Muscle of leg (tissue), 16 donors: ENCODE measurements at places on chromosomes 6 and 20. TPM values are rescaled to one million over a fixed set of nuclear protein-coding genes. Genes with fewer than 3 reads are reported as not detected.

DNA sequence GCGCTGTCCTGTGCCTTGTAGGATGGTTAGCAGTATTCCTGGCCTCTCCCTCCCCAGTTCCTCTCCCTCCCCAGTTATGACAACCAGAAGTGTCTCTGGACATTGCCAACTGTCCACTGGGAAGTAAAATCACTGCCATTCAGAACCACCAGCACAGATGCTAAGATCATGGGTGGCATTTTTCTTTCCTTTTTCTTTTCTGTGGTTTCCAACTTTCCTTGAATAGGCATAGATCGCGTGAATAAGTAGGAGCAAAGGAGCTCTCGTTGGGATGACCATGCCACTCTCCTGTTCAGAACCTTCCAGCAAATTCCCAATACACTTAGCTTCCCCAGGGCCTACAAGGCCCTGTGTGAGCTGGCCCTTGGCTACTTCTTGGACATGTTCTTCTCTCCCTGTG, 59.0 kb downstream of the EYA2 start:
- DNase-seq, result no peak
- no peaks in the 10 kb centered on the region for H3K27me3 ChIP-seq
- H3K27ac ChIP-seq, result no peak overlapping the region
- no peak overlapping the region for H3K4me3 ChIP-seq
- H3K36me3 ChIP-seq, result no peaks in the 10 kb centered on the region

- H3K27ac ChIP-seq, result no peak overlapping the region
- no peak overlapping the region for H3K4me3 ChIP-seq
- H3K27me3 ChIP-seq, result no peaks in the 10 kb centered on the region
- no peaks in the 10 kb centered on the region for H3K4me1 ChIP-seq
- no peaks in the 10 kb centered on the region for H3K36me3 ChIP-seq
Observed at GRCh38 chr6:145028144-145028818, 707.0 kb downstream of the EPM2A start.

DNA sequence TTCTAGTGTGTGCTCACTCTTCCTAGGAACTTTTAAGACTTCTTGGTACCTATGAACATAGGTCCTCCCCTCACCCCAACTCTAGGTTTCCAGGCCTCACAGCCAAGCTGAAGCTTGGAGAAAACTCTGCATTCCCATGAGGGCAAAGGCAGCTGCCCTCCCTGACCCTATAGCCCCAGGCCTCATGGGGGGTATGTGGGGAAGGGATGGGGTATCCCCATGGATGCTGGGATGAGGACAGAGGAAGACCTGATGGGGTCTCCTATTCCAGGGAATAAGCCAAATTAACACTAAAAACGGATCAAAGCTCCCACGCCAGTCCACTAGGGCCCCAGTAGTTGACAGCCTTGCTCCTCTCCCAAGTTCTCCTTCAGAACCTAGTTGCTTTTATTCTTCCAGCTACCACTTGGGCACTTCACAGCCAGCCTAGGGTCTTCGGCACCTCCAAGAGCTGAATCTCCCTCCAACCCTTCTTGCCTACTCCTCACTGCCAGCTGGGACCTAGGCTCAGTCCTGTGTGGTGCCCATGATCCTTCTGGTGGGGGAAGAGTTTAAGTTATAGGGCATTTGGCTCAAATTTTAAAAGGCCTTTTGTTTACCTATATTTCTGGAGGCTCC, 7.8 kb downstream of the TP53INP2 start:
- H3K27me3 ChIP-seq, result no peaks in the 10 kb centered on the region
- peaks cover 14% of the 10 kb centered on the region for H3K4me1 ChIP-seq
- no peak overlapping the region for H3K27ac ChIP-seq
- H3K36me3 ChIP-seq, result peaks cover 26% of the 10 kb centered on the region

- no peaks in the 10 kb centered on the region for H3K36me3 ChIP-seq
- H3K4me1 ChIP-seq, result peaks cover 7% of the 10 kb centered on the region
- peaks cover 8% of the 10 kb centered on the region for H3K27me3 ChIP-seq
- no peak overlapping the region for H3K27ac ChIP-seq
- no peak for DNase-seq
Observed at GRCh38 chr20:61299104-61299503, 47.0 kb downstream of the CDH4 start.

- no peaks in the 10 kb centered on the region for H3K36me3 ChIP-seq
- H3K4me3 ChIP-seq, result no peak overlapping the region
- H3K27me3 ChIP-seq, result no peaks in the 10 kb centered on the region
- no peak overlapping the region for H3K27ac ChIP-seq
- no peak for DNase-seq
- H3K4me1 ChIP-seq, result no peaks in the 10 kb centered on the region
Observed at GRCh38 chr6:12423832-12424231, 133.7 kb downstream of the EDN1 start.

DNA sequence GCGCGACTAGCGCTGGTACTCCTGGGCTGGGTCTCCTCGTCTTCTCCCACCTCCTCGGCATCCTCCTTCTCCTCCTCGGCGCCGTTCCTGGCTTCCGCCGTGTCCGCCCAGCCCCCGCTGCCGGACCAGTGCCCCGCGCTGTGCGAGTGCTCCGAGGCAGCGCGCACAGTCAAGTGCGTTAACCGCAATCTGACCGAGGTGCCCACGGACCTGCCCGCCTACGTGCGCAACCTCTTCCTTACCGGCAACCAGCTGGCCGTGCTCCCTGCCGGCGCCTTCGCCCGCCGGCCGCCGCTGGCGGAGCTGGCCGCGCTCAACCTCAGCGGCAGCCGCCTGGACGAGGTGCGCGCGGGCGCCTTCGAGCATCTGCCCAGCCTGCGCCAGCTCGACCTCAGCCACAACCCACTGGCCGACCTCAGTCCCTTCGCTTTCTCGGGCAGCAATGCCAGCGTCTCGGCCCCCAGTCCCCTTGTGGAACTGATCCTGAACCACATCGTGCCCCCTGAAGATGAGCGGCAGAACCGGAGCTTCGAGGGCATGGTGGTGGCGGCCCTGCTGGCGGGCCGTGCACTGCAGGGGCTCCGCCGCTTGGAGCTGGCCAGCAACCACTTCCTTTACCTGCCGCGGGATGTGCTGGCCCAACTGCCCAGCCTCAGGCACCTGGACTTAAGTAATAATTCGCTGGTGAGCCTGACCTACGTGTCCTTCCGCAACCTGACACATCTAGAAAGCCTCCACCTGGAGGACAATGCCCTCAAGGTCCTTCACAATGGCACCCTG, 1.6 kb downstream of the TPBG start:
- H3K4me3 ChIP-seq, result peak overlapping the region; percentile 67
- H3K27ac ChIP-seq, result no peak overlapping the region
- peaks cover 34% of the 10 kb centered on the region for H3K27me3 ChIP-seq
- peaks cover 13% of the 10 kb centered on the region for H3K4me1 ChIP-seq

DNA sequence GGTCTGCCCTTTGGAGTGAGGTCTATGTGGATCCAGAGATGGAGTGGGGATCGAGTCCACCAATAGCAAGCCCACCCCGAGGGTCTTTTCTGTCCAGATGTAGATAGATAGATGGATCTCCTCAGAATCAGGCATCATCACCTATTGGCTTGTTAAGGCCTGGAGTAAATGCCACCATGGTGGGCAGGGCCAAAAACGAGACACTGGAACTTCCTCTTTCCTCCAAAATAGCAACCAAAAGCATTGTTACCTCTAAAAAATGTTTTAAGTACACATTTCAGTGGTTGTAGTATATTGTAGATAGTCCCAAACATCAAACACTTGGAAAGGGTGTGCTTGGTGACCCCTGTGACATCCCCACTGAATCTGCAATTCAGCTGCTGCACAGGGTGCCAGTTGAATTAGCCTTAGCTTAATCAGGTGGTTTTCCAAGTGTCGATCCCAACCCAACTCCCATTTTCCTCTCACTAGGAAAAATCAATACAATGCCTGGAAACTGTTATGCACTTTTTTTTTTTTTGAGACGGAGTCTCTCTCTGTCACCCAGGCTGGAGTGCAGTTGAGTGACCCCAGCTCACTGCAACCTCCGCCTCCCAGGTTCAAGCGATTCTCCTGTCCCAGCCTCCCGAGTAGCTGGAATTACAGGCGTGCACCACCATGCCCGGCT, 35.0 kb upstream of the NELFCD start:
- H3K4me1 ChIP-seq, result no peaks in the 10 kb centered on the region
- H3K36me3 ChIP-seq, result no peaks in the 10 kb centered on the region
- no peak overlapping the region for H3K4me3 ChIP-seq
- no peaks in the 10 kb centered on the region for H3K27me3 ChIP-seq
- no peak overlapping the region for H3K27ac ChIP-seq

DNA sequence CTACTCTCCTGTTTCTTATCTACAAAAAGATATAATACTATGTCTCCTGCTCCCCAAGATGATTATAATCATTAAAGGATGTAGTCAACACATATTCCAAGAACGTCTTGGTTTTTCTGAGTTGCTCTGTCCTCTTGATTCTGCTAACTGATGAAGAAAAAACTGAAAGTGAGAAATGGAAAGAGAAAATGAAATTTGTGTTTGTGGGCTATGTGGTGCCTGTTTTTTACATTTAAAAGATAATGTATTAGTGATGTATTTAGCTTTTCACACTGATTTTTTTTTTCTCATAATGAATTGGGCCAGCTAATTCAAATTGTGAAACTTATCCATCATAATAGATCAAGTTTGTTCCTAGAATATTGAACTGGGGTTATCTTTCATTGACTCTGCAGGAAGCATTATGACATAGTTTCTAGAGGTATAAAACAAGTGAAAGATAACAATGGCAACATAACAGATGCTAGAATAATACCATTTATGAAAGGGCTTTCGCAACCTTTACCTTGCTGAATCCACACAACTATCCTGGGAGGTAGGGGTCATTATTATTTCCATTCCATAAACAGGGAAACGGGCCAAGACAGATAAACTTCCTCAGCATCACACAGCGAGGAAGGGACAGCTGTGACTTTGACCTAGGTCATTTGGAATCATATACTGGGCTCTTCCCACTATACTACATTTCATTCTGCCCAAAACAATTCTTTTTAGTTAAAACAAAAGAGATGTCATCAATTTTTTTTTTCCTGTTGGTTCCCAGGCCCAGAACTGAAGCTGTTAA, 336.7 kb downstream of the GJA1 start:
- H3K4me3 ChIP-seq, result no peak overlapping the region
- H3K36me3 ChIP-seq, result no peaks in the 10 kb centered on the region
- peak; percentile 73 for DNase-seq
- H3K27me3 ChIP-seq, result no peaks in the 10 kb centered on the region
- peaks cover 2% of the 10 kb centered on the region for H3K4me1 ChIP-seq

- no peak for DNase-seq
- H3K27me3 ChIP-seq, result no peaks in the 10 kb centered on the region
- no peaks in the 10 kb centered on the region for H3K36me3 ChIP-seq
- no peak overlapping the region for H3K27ac ChIP-seq
- peaks cover 2% of the 10 kb centered on the region for H3K4me1 ChIP-seq
- no peak overlapping the region for H3K4me3 ChIP-seq
Observed at GRCh38 chr6:142545147-142545546, 243.3 kb downstream of the ADGRG6 start.

GRCh38 chr6:165704045-165704748, 41.2 kb upstream of the PDE10A start:
- no peaks in the 10 kb centered on the region for H3K36me3 ChIP-seq
- peak; percentile 32 for DNase-seq
- H3K27ac ChIP-seq, result no peak overlapping the region
- H3K4me1 ChIP-seq, result peaks cover 7% of the 10 kb centered on the region

DNA sequence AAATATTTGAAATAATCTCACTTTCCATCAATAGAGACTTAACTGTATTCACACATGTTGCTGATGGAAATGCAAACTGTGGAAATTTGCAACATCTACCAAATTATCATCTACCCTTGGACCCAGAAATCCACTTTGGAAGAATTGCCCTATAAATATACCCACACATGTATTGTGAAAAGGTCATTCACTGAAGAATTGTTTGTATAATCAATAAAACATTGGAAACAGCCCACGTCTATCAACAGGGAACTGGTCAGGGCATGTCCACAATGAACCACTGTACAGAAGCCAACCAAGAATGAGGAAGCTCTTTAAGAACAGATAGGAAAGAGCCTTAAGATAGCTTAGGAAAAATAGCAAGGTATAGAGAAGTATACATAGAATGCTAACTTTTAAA, 36.2 kb downstream of the PXDC1 start:
- H3K36me3 ChIP-seq, result peaks cover 26% of the 10 kb centered on the region
- no peak overlapping the region for H3K4me3 ChIP-seq
- no peak for DNase-seq
- no peak overlapping the region for H3K27ac ChIP-seq

DNA sequence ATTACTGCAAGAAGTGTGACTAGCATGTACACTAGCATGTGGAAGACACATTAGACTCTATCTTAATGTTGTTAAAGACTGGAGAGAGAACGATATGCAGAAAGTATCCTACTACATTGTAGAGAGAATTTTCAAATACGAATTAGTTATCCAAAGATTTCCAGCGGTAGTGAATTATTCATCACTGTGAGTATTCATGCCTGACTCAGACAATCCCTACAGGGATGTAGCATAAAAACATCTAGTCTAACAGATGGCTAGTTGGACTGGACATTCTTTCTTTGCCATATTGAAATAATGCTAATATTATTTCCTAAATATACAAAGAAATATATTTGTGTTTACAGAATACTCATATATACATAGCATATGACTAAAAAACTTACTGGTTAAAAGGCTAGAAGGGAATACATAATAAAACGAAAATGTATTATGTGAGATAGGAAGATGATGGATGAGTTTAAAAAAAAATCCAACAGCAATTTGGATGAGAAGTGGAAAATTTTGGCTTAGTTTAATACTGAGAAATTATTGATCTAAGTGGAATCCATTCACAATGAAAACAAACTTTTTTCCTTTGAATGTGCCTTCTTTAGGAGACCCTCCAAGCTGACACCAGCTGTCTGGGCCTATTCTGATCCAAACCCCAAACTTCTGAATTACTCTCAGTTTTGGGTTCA, 580.7 kb downstream of the RFPL4B start:
- H3K27me3 ChIP-seq, result no peaks in the 10 kb centered on the region
- H3K4me3 ChIP-seq, result no peak overlapping the region
- peak; percentile 89 for DNase-seq

DNA sequence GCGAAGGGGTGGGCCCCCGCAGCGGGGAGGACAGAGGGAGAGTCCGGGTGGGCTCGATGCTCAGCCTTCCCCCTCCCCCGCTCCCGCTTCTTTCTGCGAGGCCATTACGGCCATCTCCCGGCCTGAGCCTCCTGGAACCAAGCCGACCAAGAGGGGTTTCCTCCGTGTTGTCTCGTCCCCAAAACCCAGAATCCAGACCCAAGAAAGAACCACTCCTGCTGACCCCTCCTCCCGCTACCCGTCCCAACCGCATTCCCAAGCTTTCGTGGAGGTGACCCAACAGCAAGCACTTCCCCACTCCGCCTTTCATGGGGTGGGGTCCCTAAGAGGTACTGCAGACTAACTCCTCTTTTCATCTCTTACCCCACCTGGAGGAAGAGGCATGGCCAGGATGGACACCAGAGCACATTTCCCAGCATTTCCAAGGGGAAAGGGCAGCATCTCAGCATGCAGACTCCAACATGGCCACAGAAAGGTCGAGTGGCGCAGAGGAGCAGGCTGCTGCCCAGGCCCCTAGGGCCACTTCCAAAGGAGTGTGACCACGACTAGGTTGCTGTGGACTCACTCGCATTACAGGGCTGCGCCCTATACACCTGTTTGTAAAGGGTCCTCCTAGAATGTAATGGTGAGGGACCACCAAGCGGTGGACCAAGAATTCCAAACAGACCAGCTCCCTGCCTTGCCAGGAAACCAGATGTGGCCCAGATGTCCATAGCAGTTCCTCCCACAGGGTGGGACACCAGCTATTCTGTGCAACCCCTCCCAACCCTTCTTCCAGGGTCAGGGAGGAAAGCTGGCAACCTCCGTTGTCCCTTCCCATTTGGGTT, 53.4 kb downstream of the MRPL14 start:
- peak overlapping the region; percentile 93 for H3K27ac ChIP-seq
- peak; percentile 94 for DNase-seq
- peaks cover 52% of the 10 kb centered on the region for H3K4me1 ChIP-seq
- H3K4me3 ChIP-seq, result peak overlapping the region; percentile 42

The SIRPD gene
- not detected for total RNA-seq

The SNX21 gene
- 29.5 TPM for total RNA-seq

The AK9 gene
- total RNA-seq, result 10.5 TPM

The BPI gene
- 0.40 TPM for total RNA-seq

The PI3 gene
- total RNA-seq, result not detected
